Ovary (tissue), 10 donors: ENCODE measurements at places on chromosomes 3 and 15.
A peak's percentile ranks its signal among the peaks of the same experiment; 100 is the strongest.

DNA sequence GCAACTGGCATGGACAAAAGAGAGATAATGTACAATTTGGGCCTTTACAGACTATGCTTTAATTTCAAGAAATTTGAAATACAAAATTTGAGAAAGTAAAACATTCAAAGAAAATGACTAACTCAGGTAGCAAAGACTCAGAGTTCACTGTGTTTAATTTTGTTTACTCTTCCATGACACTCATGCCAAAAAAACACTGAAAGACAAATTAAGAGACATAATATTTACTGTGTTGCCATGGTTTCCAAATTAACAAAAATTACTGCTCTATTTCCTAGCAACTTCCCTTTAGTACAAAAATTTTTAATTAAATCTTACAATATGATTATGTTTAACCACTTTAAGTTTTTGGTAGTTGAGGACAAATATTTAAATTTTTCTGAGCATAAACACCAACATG, 29.6 kb downstream of the LRRFIP2 start:
- DNase-seq, result no peak
- H3K4me1 ChIP-seq, result peaks cover 5% of the 10 kb centered on the region
- no peak overlapping the region for H3K27ac ChIP-seq
- no peaks in the 10 kb centered on the region for H3K27me3 ChIP-seq
- no peak overlapping the region for H3K4me3 ChIP-seq

GRCh38 chr3:149848238-149848637, 35.2 kb downstream of the RNF13 start:
- no peak overlapping the region for H3K27ac ChIP-seq
- H3K4me3 ChIP-seq, result no peak overlapping the region
- H3K27me3 ChIP-seq, result no peaks in the 10 kb centered on the region

DNA sequence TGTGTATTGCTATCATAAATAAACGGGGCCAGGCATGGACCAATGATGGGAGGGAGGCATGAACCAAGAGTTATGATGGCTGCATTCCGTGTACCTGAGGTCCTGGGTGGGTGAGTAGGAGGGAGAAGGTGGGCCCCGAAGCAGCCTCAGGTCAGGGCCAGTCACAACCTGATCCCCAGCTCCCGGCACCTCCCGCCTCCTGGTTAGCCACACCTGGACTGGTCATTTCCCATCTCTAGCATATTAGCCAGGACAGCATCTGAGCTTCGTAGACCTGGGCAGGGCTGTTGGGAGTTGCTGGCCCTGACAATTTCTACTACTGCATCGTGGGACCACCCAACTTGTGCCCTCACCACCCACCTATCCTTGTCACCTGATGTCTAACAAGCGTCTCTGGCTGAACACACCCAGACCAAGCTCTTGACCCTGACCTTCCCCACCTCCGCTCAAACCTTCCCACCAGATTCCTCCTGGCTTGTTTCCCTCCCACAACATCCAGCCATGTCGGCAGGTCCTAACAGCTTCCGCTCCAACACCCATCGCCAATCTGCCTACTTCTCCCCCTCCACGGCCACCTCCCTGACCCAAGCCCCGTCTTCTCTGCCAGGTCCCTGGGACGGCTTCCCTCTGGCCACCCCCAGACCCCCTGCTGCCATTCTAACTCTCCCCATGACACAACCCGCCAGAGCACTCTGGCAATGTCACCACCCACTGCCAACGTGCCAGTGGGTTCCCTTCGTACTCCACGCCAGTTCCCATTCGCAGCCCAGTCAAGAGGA, 133.8 kb upstream of the IQSEC1 start:
- no peak overlapping the region for H3K4me3 ChIP-seq
- no peaks in the 10 kb centered on the region for H3K36me3 ChIP-seq
- no peaks in the 10 kb centered on the region for H3K4me1 ChIP-seq
- no peaks in the 10 kb centered on the region for H3K27me3 ChIP-seq
- H3K27ac ChIP-seq, result no peak overlapping the region

- H3K4me1 ChIP-seq, result peaks cover 6% of the 10 kb centered on the region
- H3K4me3 ChIP-seq, result peak within 1 kb of the TSS; percentile 99
- peak within 1 kb of the TSS; percentile 94 for H3K27ac ChIP-seq
- no peaks in the 10 kb centered on the region for H3K36me3 ChIP-seq
These were observed at the start of gene LRIG1 for GRCh38 chr3:66500576-66501482. LRIG1 (minus strand) TSS chr3:66501022; CDS start chr3:66500407, 615 bp downstream.

DNA sequence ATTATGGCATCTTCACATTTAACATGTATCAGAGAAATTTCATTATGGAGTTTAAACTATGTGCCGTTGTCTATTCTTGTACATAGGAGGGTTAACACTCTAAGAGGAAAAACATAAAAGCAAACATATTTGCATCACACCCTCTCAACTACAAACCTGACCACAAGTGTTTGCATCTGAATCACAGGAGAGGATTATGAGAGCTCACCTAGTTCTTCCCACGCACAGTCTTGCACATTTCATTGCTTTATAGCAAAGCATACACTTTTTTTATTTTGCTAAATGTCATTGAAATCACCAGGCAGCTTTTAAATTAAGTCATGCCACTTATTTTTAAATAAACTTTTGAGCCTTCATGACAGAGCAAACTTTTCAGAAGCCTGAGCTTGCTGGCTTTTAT, 12.5 kb downstream of the TRAT1 start:
- no peaks in the 10 kb centered on the region for H3K4me1 ChIP-seq
- no peak overlapping the region for H3K27ac ChIP-seq
- H3K27me3 ChIP-seq, result no peaks in the 10 kb centered on the region
- no peak overlapping the region for H3K4me3 ChIP-seq
- no peak for DNase-seq
- no peaks in the 10 kb centered on the region for H3K36me3 ChIP-seq

GRCh38 chr3:196134691-196135090, 52.8 kb upstream of the TFRC start:
- H3K36me3 ChIP-seq, result no peaks in the 10 kb centered on the region
- H3K4me1 ChIP-seq, result peaks cover 11% of the 10 kb centered on the region
- no peaks in the 10 kb centered on the region for H3K27me3 ChIP-seq
- no peak overlapping the region for H3K4me3 ChIP-seq
- no peak for DNase-seq

DNA sequence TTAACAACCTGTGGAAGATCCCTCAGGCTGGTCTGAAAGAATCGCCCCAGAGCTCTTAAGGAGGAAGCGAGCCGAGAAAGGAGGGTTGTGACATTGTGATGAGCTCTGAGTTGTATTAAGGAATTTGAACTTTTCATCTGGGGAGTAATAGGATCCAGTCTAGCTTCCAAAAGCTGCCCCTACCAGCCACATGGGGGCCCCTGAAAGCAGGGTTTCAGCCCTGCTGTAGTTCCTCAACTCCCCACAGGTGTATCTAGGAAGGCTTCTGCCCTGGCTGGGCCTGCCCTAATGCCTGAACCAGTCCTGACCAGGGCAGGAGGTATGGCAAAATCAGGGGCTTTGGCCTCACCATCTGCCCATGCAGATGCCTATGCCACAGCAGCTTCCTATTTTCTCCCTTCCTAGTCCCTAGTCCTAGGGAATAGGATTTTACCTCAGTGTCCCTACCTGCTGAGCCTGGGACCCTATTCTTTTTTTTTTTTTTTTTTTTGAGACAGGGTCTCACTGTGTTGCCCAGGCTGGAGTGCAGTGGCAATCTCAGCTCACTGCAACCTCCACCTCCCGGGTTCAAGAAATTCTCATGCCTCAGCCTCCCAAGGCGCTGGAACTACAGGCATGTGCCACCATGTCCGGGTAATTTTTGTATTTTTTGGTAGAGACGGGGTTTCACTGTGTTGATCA, 5.0 kb upstream of the AP3S2 start:
- H3K36me3 ChIP-seq, result no peaks in the 10 kb centered on the region
- no peak overlapping the region for H3K27ac ChIP-seq
- H3K27me3 ChIP-seq, result no peaks in the 10 kb centered on the region
- no peak for DNase-seq
- no peak overlapping the region for H3K4me3 ChIP-seq

DNA sequence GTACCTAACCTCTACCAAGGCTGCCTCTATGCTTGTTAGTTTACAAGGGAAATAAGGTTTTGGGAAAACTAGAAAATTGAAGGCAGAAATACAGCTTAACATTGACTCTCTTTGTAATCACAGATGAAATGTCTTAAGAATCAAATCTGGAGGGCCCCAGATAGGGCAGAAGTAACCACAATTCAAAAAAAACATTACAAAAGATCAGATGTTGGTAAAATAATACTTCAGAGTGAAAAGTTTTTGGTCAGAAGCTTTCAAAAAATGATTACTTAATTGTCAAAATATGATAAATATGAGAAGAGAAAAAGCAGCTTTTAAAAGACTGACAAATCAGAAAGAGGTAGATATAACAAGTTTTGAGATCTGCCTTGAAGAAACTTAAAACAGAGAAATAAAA, 425.1 kb upstream of the NECTIN3 start:
- H3K4me1 ChIP-seq, result no peaks in the 10 kb centered on the region
- no peak overlapping the region for H3K4me3 ChIP-seq
- no peaks in the 10 kb centered on the region for H3K36me3 ChIP-seq
- H3K27ac ChIP-seq, result no peak overlapping the region
- no peak for DNase-seq

- no peaks in the 10 kb centered on the region for H3K27me3 ChIP-seq
- H3K36me3 ChIP-seq, result no peaks in the 10 kb centered on the region
- no peak overlapping the region for H3K27ac ChIP-seq
- no peak overlapping the region for H3K4me3 ChIP-seq
- no peak for DNase-seq
These were observed 341.5 kb downstream of the ROBO2 start for GRCh38 chr3:77381431-77381830.

DNA sequence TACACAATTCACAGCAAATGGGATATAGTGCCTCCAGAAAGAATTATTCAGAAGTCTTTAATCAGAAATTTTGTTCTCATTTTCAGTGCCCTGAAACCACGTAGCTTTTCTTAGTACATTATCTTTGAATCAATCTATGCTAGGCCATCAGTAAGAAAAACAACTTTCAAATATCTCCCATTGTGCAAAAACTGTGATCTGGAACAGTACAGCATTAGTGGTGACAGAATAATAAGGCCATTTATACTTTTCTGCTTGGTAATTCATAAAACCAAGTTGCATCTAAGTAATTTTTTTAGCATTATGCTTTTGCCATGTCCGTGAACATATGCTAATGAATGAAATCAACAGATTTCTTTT, 35.4 kb upstream of the ZNF385D start:
- H3K4me1 ChIP-seq, result no peaks in the 10 kb centered on the region
- no peak overlapping the region for H3K4me3 ChIP-seq
- H3K27me3 ChIP-seq, result no peaks in the 10 kb centered on the region
- DNase-seq, result no peak

- no peak overlapping the region for H3K27ac ChIP-seq
- no peaks in the 10 kb centered on the region for H3K36me3 ChIP-seq
- no peak overlapping the region for H3K4me3 ChIP-seq
- no peaks in the 10 kb centered on the region for H3K27me3 ChIP-seq
These were observed 316.1 kb upstream of the TPRG1 start for GRCh38 chr3:188855675-188856074.

DNA sequence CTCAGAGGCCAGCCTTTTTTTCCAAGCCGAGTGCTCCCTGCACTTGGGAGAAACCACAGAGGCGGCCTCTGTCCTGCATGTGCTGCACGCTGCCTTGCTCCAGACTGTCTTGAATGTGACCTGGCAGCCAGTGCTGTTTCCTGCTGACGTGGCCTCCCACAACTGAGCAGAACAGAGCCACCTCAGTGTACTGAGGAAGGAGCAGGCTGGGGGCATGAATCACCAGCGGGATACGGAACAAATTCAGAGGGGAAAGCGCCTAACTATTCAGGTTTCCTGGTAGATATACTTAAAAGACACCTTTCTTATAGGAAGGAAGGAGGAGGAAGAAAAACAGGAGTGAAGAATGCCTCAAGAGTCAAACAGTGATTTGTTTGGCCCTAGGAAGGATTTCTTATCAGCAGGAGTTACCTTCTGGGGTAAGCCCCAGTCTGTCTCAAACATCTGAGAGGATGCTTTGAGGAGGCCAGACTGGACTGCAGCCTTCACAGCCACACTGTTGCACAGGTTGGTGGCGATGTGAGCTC, 114.0 kb downstream of the FNDC3B start:
- H3K4me1 ChIP-seq, result peaks cover 17% of the 10 kb centered on the region
- peak overlapping the region; percentile 72 for H3K27ac ChIP-seq
- H3K4me3 ChIP-seq, result no peak overlapping the region
- H3K27me3 ChIP-seq, result no peaks in the 10 kb centered on the region
- peak; percentile 83 for DNase-seq

DNA sequence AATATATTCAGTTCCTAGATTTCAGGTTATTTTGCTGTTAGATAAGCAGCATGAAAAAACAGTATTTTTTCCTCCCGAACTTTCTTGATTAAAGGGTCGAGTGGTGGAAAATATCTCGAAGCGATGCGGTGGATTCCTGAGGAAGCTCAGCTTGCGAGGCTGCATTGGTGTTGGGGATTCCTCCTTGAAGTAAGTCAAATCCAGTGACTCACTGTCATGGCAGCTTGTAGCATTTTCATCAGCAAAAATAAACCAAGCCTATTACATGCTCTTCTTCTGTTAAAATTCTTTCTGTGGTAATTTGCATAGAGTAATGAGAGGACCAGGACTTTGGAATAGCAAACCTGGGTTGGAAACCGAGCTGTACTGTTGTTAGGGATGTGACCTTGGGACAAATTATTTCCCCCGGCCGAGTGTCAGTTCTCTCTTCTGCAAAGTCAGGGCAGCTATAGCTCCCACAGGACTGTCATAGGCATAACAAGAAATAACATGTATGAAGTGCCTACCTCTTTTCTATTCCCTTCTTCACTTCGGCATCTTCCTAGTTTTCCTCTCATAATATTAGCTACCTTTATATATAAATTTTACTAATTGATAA, 75.6 kb downstream of the UBP1 start:
- H3K27ac ChIP-seq, result no peak overlapping the region
- DNase-seq, result no peak
- no peaks in the 10 kb centered on the region for H3K27me3 ChIP-seq
- no peak overlapping the region for H3K4me3 ChIP-seq
- H3K4me1 ChIP-seq, result no peaks in the 10 kb centered on the region

- DNase-seq, result no peak
- no peaks in the 10 kb centered on the region for H3K4me1 ChIP-seq
- H3K27ac ChIP-seq, result no peak overlapping the region
- H3K36me3 ChIP-seq, result no peaks in the 10 kb centered on the region
These were observed 797.1 kb downstream of the ROBO1 start for GRCh38 chr3:78970656-78971055.

DNA sequence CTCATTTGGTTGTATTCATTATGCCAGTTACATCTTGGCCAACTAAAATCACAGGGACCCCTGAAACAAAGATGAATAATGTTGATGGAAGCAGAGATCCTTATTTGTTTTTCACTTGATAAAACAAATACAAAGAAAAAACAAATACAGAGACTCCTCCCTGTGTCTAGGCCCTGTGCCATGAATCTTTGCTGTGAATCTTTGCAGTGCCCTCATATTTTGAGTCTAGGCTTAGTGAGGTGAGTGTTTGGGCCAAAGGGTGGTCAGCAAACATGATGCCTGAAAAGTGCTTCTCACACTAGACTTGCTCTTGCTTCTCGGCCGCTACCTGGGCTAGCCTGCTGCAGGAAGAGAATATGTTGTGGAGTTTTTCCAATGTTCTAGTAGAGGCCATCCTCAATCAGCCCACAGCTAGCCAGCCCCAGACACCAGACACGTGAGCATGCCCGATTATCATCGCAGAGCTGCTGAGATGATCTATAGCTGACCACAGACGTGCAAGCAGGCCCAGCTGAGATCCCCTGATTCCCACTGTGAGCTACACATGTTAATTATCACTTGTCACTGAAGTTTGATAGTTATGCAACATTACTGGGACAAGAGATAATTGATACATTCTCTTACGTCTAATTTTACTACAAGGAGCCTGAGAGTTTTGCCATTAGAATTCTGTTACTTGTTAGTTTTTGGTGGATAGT, 191.4 kb downstream of the THRB start:
- H3K27ac ChIP-seq, result no peak overlapping the region
- H3K36me3 ChIP-seq, result no peaks in the 10 kb centered on the region
- H3K4me1 ChIP-seq, result no peaks in the 10 kb centered on the region
- H3K4me3 ChIP-seq, result no peak overlapping the region
- H3K27me3 ChIP-seq, result no peaks in the 10 kb centered on the region
